Right kidney (tissue), 9 donors: ENCODE measurements at places on chromosomes 11 and 22.

DNA sequence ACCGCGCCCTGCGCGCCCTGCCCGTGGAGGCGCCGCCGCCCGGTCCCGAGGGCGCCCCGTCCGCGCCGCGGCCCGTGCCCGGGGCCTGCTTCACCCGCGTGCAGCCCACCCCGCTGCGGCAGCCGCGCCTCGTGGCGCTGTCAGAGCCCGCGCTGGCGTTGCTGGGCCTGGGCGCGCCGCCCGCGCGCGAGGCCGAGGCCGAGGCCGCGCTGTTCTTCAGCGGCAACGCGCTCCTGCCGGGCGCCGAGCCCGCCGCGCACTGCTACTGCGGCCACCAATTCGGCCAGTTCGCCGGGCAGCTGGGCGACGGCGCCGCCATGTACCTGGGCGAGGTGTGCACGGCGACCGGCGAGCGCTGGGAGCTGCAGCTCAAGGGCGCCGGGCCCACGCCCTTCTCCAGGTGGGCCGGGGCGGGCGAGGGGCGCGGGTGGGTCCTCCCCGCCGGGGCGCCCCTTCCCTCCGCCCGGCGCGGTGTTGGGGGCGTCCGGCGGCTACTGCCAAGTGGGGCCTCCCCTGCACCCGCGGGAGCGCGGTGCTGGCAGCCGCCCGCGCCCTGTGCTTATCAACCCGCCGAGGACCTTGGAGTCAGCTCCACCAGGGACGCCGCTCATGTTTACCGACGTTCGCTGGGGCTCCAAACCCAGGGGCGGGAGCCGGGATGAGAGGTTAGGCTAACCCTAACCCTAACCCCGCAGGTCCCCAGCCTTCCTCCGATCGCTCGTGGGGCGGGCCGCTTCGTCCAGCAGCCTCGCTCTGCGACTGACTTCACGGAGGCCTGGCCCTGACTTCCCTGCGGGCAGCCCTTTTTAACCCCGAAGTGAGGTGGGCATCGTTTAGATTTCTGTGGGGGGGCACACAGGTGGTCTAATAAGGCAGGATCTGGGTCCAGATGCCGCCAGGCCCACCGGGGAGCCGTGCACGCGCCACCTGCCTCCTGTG, 649 bp downstream of the SELENOO start:
- DNase-seq: peak; percentile 46

- no peak for DNase-seq
Observed at GRCh38 chr22:49934891-49935557, 16.6 kb downstream of the CRELD2 start.

- no peak for DNase-seq
Observed at GRCh38 chr22:46511151-46512038, 26.0 kb downstream of the CELSR1 start.

- DNase-seq: no peak
Observed at GRCh38 chr11:19813158-19813879, 100.7 kb downstream of the NAV2 start.

- no peak for DNase-seq
Observed at GRCh38 chr11:3747704-3748103, 49.6 kb downstream of the NUP98 start.

GRCh38 chr11:10601837-10602236, 33.4 kb upstream of the LYVE1 start:
- DNase-seq: no peak

DNA sequence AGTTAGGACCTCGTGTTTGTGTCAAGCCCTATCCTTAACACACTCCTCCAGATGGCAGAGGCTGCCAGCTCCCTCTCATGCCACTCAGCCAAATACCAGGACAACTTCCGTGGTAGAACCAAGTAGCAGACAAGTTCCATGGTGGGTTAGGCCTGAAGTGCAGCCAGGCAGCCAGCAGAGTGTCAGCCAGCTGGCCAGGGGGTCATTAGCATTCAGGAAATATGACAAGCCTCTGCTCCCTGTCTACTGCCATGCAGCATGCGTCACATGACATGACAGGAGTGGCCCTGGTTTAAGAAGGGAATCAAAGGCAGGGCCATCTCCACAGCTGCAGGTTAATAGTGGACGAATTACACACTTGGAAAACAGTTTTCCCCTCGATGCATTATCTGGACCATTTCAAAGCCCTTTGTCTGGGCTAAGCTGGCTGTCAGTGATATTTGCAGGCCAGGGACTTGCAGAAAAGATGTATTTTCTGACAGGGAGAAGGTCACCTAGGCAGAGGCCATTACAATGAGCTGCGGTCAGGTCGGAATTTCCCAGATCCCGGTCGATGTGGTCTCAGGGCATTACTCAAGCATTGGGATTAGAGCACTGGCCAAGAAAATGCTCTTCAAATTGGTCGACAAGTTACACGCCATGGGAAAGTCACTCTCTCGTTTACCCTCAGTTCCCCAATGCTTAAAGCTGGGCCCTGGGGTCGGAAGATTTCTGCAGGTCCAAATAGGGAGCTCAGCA, 461.7 kb upstream of the CADM1 start:
- DNase-seq: no peak

- no peak for DNase-seq
Observed at GRCh38 chr22:50683086-50683993, 10.7 kb downstream of the SHANK3 start.

- no peak for DNase-seq
Observed at GRCh38 chr11:1786466-1786865, 22.7 kb upstream of the CTSD start.

- no peak for DNase-seq
Observed at GRCh38 chr22:46974077-46974476, 211.6 kb downstream of the TBC1D22A start.

DNA sequence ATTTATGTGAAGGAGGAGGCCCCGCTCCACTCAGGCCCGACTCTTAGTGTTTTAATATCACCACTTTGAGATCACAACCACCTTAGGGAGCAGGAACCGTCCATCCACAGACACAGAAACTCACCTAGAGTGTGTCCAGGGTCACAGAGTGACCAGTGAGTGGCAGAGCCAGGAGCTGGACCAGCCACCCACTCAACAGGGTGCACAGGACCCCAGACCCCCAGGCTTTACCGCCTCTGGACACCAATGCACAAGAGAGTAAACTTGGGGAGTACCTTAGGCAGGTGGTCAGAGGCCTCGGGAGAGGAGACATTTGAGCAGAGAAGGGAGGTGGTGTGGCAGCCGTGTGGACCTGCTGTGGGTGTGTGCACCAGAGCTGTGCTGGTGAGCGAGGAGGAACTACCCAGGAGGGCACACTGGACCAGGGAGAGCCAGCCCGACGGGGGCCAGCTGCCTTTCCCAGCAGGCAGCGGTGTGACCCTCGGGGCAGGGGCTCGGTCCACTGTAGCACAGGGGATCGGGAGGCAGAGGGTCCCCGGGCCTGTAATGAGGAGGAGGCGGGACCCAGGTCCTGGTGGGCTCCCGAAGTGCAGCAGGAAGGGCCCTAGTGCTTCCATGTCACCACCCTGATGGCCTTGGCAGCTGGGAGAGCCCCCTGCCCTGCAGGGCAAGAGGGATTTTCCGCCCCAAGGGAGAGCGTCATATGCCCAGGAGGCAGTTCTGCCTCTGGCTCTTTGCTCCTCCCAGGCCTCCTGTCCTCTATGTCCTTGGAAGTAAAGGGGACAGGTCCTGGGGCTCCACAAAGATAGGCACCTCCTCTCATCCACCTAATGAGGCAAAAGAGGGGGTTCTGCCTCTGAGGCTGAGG, 7.5 kb upstream of the NLRP6 start:
- DNase-seq: no peak

- DNase-seq: no peak
Observed at GRCh38 chr11:4465407-4465806, 16.3 kb downstream of the OR52K2 start.

DNA sequence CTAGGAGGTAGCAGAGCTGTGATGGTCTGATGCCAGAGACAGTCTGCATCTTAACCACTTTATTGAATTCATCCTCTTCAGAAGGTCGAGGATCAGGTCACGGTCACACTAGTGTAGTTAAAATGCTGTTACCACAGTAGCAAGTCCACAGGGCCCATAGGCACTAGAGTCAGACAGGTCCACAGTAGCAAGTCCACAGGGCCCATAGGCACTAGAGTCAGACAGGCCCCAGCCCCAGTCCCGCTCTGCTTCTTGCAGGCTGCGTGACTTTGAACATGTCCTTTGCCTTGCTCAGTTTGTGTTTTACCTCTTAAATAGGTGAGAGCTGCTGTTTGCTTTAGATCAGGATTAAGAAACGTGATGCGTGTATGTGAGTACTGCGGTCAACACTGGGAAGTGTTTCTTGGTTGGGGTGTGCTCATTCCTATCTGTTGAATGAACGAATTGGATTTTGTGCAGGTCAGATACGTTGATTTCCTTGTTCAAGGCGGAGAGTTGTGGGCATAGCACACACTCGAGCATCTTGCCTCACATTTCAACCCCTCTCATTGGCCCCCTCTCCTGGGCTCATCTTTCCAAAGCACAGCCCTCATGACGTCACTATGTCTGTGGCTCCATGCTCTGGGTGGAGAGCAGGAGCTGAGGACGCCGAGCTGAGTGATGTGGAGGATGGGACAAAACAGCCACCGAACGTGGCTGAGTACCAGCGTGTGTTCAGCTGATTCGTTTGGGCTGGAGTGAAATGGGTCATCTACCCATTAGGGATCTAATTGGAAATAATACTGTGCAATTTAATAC, 191.7 kb downstream of the TBC1D22A start:
- no peak for DNase-seq

- DNase-seq: no peak
Observed at GRCh38 chr22:37089434-37089833, 20.1 kb downstream of the TMPRSS6 start.

DNA sequence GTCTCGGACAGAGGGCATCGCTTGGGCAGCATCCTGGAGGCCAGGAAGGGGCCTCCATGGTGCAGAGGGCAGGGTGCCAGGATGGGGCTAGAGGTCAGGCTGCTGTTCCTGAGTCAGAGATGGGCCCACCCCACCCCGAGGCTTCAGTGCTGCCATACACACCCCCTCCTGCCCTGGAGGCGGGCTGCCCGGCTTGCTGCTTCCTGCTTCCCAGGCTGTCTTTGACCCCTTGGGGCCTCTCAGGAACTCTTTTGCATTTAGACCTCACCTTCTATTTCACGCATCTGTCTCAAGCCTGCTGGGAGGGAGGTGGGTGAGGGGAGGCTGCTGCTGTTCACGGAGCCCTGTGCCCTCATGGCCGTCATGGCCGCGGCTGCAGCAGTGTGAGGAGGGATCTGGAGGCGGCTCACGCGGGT, 6.6 kb upstream of the GRAMD4 start:
- no peak for DNase-seq

DNA sequence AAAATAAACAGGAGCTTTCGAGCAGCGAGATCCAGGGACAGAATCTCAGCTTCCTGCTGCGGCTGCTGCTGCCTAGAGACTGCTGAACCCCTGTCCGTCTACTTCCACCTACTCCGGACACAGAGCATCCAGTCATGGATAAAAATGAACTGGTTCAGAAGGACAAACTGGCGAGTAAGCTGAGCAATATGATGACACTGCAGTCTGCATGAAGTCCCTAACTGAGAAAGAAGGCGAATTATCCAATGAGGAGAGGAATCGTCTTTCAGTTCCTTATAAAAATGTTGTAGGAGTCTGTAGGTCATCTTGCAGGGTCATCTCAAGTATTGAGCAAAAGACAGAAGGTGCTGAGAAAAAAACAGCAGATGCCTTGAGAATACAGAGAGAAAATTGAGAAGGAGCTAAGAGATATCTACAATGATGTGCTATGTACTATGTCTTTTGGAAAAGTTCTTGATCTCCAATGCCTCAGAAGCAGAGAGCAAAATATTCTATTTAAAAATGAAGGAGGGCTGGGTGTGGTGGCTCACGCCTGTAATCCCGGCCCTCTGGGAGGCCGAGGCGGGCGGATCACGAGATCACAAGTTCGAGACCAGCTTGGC, 11.1 kb upstream of the MS4A2 start:
- no peak for DNase-seq

GRCh38 chr11:74471668-74472429, 4.5 kb upstream of the KCNE3 start:
- DNase-seq: no peak

- DNase-seq: no peak
Observed at GRCh38 chr11:112631333-112631732, 329.9 kb upstream of the NCAM1 start.

DNA sequence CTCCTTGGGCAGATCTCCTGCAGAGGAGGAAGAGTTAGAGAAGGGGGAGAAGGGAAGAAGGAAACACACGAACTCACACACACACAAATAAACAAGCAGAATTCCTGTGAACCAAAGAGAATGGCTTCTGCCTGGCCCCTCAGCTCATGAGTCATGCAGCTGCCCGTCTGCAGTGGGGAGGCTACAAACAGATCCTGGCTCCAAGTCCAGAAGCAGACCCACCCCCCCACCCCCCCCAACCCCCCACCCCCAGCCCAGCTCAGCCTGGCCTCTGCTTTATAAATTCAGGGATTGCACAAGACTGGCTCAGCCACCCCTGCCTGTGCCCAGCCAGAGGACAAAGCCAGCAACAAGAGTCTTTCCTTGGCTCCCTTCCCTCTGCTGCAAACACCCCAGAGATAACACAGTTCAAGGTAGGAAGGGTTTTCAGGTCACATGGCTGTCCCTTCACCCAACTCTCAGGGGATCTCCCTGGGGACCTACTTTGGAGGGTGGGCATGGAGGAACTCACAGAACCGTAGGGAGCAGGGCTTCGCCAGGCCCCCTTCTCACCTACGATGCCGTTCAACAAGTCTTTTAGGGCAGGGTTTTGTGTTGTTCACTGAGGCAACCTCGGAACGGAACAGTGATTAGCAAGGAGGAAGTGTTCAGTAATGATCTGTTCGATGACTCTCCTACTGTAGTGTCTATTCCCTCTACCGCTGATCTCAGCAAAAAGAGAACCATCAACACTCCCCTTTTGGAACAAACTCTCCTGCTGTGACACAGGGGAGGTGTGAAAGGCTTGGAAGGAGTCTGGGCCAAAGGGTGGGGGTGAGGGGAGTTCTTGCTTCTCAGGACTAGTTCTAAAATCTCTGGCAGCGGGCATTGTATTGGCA, 35.5 kb downstream of the RPL27A start:
- DNase-seq: no peak

DNA sequence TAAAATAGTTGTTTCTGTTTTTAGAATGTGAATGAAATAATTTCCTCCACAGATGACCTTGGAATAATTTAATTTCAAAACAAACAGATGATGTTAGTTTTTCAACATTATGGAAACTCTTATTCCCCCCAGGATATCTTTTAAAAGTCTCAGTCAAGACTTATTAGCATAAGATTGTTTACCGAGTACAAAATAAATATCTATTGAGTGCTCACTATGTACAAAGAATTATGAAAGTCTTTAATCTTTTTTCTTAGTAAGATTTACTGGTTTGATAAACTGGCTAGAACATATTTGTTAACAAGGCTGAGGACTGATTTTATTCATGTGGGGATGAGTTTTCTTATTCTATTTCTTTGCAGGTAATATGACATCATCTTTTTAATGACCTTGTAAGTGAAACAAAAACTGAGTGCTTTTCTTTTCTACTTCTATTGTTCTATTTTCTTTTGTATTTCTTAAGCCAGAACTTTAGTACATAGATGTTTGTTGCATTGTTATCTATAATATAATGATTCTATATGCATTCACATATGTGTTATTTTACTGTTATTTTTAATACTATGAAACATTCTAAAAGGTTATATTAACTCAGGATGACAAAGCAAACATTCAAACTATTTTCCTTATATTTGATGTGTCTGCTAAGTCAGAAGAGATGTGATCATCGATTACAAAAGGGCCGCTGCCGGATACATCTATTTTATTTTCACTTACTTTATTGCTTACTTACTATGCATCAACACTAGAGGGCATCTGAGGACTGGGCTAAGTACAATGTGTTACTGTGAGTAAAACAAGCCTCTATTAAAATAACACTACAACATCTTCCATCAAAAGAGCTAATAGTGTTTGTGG, 111.0 kb upstream of the ARHGAP42 start:
- peak; percentile 11 for DNase-seq
